ENCODE measurements at places on chromosomes 13 and 19.

GRCh38 chr19:37007587-37008220, 70.5 kb upstream of the ZNF420 start:
- DNase-seq, result peak; percentile 74

- no peak for DNase-seq
Observed at GRCh38 chr19:23343434-23344010, 51.7 kb downstream of the ZNF91 start.

DNA sequence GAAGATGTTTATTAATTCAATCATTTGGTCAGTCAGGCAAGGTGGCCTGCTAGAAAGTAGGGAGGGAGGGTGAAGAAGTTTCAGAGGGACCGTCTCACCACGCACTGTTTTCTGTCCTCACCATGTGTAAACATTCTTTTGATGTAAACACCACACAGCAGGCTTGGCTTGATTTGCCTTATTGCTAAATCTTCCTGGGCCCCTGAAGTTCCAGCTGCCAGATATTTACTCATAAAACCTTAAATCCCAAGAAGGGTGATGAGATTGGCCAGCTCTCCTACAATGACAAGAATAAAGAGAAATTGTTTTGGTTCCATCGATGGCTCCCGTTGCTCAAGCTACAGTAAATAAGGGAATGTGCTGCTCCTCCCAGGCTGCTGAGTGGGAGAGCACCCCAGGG, 198.2 kb upstream of the TMTC4 start:
- DNase-seq, result no peak

DNA sequence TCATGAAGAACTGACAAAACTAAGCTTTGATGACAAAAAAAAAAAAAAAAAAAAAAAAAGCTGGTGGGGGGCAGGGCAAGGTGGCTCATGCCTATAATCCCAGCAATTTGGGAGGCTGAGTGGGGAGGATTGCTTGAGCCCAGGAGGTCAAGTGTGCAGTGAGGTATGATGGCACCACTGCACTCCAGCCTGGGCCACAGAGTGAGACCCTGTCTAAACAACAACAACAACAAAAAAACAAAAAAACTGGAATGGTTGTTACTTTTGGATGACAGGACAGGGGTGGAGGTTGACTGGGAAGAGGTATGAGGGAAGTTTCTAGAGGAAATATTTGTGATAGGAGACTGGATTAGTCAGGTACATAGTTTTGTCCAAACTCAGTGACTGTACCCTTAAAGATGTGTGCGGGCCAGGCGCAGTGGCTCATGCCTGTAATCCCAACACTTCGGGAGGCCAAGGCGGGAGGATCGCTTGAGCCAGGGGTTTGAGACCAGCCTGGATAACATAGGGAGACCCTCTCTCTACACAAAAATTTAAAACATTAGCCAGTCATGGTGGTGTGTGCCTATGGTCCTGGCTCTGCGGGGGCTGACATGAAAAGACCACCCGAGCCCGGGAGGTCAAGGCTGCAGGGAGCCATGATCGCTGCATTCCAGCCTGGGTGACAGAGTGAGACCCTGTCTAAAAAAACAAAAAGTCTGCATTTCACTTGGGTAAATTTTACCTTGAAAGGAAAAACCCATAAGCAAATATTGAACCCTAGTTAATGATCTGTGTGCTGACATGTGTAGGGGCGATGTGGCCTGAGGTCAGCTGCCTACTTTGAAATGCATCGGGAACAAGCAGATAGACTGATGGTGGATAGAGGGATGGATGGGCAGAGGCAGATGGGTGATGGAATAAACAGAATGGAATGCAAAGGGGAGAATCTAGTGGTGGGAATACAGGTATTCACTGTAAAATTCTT, 37.0 kb downstream of the CERS4 start:
- DNase-seq, result no peak

- no peak for DNase-seq
Observed at GRCh38 chr19:35629332-35629633, 447 bp downstream of the RBM42 start.

DNA sequence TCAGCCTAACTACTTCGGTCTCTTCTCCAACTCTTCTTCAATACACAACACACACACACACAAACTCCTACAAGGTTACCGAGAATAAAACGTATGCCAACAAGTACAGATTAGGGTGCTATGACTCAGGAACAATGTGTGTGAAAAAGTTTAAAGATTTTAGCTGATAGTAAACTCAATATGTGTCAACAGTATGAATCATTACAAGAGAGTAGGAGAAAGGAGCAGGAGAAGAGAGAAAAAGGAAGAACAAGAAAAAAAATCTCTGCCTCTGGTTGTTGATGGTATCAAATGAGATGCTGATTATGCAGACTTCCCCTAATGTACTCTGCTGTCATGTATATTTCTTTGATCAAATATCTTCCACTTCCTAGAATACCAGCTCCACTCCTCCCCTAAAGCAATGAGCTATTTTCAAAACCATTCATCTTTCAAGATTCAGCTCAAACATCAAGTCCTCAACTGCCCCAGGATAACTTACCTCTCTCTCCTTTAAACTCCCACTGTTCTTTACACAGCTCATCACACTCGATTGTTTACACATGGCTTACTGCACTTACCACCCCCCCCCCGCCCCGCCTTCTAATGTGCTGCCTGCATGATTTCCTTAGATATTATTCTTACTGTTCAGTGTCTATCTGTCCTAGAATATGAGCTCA, 95.6 kb downstream of the FAM216B start:
- DNase-seq, result no peak

DNA sequence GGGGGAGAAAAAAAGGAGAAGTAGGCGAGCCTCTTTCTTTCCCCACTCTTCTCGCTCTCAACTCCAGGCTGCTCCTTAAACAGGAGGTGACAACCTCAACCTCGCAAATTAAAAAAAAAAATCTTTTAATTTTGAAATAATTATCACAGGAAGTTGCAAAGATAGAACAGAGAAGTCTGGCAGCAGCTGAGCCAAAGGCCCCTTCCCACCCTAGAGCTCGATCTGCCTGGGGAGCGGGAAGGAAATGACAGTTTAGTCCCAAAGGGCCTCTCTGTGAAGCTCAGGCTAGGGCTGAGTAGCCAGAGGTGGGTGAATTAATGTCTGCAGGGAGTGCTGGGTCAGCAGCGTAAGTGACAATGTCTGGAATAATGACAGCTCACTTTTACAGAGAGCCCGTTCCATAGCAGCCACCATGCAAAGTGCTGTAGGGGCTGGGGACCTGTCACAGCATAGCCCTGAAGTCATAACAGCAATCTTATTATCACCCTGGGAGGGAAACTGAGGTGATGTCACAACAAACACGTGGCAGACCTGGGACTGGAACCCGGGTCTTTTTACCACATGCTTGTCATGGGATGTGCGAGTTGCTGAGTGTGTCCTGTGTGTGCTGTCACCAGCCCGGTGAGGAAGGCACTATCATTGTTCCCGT, 8.8 kb upstream of the CD22 start:
- DNase-seq, result no peak

GRCh38 chr19:14943601-14944000, 2.3 kb downstream of the OR7C2 start:
- DNase-seq, result no peak

GRCh38 chr13:78298657-78299056, 304.7 kb downstream of the POU4F1 start:
- no peak for DNase-seq

GRCh38 chr19:18940769-18941627, at the start of gene HOMER3:
Gene HOMER3 (minus strand): TSS chr19:18941217. CDS start chr19:18938982, 2,235 bp downstream.
- peak; percentile 80 for DNase-seq

GRCh38 chr19:44749292-44749691, 784 bp downstream of the BCL3 start:
- no peak for DNase-seq

- no peak for DNase-seq
Observed at GRCh38 chr19:31613683-31614219, 264.5 kb upstream of the TSHZ3 start.

DNA sequence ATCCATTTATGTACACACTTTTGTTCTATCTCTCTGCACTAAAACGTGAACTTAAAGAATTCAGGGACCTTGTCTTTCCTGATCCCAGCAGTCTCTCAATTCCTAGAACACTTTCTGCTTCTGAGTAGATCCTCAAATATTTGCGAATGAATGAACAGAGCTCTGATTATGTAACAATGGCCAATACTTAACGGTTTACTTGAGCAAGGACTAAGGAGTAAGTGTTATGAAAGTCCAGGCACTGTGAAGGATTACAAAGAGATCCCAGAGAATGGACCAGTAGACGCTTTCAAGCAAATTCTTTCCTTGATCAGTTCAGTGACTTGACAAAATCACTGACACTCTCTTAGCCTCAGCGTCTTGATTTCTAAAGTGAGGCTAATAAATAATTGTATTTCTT, 514.5 kb upstream of the KLHL1 start:
- DNase-seq, result no peak

DNA sequence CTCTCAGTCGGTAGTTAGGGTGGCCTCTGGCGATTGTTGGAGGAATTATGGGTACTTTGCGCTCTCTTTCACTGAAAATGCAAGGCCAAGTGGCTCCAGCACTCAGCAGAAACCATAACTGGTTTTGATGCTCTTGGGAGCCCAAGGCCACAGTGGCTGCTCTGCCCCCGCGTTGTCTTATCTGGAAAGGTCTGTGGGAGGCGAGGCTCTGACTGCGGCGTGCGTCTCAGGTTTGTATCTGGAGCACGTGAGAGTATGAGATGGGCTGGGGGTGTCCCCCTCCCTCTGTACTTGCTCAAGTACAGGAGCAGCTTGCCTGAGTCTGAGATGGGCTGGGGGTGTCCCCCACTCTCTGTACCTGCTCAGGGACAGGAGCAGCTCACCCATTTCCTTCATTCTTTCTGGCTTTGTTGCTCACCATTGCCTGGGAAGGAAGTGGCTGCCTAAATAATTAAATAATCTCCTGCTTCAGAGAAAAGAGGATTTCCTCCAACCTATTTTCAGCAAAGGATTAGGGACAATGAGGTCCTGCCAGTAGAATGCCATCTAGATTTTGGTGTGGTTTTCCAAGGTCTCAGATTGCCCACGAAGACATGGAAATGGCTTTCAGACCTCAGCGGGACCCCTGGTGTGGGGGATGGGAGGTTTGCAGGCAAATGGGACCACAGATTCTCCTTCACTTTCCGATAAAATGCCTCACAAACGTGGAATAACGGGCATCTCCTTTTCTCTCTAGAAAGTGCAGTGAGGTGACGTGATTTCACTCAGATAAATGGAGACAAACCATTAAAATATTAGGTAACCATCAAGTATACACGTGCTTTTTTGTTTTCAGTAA, 14.7 kb downstream of the ATP11A start:
- no peak for DNase-seq

DNA sequence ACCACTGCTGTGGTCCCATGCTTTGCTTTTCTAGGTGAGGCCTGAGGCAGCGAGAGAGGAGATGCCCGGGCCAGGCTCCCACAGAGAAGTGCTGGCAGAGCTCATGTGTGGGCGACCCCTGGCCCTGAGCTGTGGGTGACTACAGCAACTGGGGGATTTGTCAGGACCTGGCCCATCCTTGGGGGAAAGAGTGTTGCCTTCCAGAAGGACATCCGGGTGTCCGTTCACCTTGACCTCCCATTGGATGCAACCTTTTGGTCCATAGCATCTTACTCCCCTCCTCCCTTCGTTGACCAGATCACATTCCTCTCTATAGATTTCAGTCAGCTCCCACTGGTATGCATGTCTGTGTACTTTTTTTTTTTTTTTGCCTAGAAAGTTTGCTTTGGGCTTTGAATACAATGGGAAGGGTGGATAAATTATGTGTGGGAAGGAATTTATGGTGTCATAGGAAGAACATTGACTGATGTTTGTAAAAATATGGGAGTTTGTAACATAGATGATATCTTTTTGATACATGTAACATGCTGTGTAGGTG, 84.2 kb upstream of the RNF113B start:
- DNase-seq, result no peak

DNA sequence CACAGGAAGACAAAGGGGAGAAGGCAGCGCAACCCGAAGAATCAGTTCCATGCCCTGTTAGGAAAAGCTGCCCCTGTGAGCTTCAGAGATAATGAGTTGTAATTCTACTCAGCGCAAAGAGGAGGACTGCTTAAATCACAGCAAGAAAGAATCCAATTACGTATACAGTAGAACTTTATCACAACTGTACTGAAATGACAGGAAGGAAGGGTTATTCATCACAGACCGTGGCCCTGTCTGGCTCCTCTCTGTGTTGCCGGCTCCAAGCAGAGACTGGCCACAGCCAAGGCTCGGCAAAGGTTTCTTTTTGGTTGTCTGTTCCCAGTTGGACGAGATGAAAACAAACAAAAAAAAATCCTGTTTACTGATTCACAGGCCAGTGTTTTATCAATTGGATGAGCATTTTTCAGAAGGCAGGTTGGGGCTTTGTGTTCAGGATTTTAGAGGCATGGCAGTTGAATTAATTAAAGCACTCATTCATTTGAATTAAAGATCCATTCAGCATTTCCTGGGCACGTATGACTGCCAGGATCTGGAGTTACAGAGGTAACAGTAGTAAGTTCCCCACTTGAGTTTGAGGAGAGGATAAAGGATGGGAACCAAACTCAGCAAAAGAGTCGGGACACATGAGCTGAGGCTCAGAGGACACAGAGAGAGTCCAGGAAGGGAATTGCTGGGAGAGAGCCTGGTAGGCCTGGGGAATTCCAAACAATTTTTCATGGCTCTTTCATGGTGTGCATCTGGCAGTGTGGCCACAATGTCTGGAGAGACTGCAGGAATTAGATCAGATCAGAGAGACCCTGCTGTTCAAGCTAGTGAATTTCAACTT, 341.0 kb downstream of the DNAJC15 start:
- peak; percentile 27 for DNase-seq

DNA sequence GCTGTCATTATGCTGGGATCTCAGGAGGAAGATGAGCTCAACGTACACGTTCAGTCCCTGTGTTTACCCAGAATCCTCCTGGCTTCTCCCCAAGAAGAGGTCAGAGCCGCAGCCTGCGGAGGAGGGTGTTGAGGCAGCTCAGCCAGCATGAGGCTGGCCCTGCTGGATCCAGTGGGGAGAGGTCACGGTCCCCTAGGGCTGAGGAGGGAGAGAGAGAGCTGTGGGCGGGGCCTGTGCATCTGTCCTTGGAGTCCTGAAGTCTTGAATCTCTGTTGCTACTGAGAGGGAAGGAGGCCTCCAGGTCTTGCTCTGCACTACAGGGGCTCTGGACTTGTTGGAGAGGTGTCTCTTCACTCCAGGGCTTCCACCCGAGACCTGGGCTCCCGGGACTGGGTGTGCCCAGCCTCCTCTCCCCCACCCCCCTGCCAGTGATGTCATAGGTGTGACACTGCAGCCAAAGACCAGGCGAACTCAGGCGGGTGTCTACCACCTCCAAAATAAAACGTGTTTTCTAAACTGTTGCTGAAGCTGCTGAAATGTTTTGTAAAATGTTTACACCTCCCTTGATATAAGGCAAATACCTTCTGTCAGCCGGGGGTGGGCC, 77.9 kb upstream of the KCTD15 start:
- no peak for DNase-seq

- DNase-seq, result no peak
Observed at GRCh38 chr19:5179256-5179655, 161.4 kb downstream of the PTPRS start.
